ENCODE measurements at places on chromosomes 16 and 17.

DNA sequence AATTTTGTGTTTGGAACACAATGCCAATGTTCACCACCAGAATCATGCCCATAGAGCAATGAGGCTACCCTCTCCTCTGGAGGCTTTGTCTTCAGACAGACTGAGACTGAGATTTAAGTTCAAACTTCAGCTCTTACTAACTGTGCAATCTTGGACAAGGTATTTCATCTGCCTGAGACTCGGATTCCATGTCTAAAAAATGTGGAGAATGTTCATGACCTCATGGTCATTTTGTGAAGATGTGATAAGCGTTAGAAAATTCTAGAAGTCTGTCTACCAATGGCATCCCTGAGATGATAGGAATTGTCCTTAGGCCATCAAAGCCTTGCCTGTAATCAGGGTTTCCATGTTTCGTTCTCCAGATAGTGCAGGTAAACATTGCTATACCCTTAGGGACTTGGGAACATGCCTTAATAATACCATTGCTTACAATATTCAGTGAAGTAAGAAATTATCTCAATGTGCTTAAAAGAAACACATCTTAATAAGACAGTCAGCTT lies 388.2 kb upstream of the MAF start:
- DNase-seq, result no peak

- no peak for DNase-seq
These were observed 260.5 kb downstream of the CBLN1 start for GRCh38 chr16:49021136-49021535.

DNA sequence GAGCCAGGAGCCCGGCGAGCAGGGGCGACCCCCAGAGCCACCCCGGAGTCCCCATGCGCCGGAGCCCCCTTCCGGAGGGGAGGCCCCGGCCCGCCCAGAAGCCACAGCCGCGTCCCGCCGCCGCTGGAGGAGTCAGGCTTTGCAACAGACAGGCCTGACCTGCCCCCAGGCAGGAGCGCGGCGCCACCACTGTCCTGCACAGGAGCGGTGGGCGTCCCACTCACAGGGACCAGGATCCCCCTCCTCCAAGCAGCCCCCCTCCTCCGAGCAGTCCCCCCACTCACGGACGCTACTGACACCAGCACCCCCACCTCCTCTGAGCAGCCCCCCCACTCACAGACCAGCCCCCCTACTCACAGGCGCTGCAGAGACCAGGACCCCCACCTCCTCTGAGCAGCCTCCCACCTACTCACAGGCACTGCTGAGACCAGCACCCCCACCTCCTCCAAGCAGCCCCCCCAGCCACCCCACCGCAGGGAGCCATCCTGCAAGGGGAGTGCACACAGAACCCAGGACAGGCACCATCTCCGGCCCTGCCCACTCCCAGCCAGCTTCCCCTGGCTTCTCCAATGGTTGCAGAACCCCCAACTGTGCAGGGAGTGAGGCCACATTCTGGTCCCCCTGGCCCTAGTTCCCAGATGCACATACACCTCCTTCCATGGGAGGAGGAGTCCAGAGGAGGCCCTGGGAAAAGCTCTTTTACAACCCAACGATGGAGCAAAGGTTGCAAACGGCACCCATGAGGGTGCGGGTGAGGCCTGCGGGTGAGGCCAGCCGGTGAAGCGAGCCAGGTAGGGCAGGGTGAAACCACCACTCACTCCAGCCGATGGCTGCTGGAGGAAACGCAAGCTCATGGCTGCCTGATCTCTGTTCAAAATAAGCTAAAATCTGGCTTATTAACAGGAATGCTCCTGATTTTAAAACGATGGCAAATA lies 69.9 kb downstream of the ABR start:
- no peak for DNase-seq

GRCh38 chr16:87808108-87808507 lies 42.3 kb upstream of the KLHDC4 start:
- no peak for DNase-seq

DNA sequence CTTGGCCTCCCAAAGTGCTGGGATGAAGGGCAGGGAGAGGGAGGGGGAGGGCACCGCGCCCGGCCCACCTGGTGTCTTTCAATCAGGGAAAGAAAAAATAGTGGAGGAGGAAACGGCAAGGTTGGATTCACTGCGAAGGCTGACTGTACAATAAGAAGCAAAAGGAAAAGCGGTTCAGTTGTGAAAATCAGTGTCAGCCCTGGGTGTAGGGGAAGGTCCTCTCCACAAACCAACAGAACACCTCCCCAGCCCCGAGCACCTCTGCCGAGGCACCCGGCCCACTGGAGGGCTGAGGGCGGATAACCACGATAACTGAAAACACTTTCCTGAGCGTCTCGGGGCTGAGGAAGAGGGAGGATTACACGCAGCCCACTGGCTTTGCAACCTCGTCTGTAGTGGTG lies 1.4 kb upstream of the SPG7 start:
- DNase-seq, result no peak

DNA sequence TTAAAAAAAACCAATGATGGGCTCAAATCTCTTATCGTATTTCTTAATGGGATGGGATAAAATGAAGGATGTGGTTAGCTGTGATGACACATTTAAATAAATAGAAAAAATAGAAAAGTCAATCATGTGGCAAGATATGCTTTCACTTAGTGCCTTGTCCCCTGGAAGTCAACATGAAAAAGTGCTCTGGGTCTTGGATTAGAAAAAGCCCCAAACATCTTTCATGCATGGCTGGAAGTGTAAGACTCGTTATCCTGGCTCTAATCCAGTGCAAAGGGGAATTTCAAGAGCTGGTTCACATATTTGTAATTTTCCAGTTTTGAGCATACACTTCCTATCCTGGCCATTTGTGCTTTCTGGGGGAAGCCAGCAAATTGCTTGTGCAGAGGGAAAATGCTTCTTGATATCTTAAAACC lies 160.9 kb downstream of the MAP2K6 start:
- DNase-seq, result no peak

GRCh38 chr17:3835410-3836229 lies 10.4 kb downstream of the NCBP3 start:
- no peak for DNase-seq

GRCh38 chr16:47072158-47072557 lies 71.6 kb downstream of the NETO2 start:
- DNase-seq, result no peak

DNA sequence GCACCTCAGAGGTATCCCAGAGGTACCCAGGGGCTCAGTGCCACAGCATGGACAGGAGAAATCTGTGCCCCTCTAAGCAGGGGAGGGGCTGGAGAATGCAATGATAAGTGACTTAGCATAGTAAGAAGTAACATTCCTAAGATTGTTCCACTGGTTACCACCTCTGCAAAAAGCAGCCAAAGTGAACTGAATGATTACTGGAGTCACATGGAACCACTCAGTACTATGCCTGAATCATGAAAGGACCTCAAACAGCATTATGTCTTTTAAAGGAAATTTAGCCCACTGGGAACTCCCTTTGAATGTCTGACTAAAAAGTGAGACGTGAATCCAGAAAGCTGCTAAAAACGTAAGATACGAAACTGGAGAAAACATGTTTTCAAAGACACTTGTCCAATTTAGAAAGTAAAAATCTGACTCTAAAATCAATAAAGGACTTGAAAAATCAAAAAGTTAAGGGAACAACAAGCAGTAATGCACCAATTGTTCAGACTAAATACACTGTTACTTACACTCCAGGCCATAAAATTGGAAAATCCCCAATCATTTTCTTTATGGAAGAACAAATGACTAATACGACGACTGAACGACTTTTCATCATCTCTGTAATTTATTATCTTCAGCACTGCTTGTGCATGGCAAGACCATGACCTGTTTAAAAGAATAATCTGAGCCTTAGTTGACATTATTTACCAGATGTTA lies 38.6 kb downstream of the LITAFD start:
- no peak for DNase-seq

DNA sequence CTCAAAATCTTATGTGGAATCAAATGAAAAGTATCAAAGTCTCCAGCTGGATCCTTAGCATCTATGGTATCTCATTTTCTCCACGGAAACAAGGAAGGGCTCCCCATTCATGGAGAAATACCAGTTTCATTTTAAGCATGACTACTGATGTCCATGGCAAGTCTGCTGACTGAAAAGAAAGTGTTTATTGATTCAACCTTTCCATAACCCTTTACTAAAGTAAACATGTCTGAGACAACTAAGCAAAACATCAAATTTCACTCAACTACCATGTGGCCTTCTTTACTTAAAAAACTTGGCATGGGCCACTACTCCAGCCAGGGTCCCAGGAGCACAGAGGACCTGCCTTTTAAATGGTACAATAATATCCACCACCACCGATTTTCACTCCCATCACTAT lies 928.0 kb upstream of the SOX9 start:
- DNase-seq, result no peak

DNA sequence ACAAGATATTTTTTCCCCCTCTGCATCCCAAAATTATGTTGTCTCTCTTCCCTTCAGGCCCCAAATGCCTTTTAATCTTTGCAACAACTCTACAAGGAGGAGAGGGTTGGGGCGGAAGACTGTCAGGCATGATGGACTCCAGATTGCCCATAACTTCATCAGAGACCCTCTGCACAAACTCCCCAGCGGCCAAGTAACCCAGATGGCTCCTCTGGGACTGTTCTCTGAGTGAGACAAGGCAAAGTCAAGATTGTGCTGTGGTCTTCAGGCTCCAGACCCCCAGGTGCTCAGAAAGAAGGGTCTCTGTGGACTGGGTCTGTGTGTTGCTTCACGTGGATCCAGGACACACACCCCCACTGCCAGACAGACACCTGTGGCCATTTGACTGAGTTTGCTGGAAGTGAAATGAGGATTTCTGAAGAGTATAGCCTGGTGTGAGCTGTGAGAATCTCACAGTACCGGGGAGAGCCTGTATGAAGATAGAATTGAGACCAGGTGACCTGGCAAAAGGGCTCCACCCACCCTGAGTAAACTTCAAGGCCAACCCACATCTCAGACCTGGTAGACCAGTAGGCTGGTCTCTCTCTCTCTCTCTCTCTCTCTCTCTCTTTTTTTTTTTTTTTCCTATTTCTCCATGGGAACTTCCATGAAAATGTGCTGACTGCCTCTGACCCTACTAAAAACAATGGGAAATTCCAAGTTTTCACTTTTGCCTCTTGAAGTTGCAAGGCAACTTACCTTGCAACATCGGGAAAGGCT lies 354.1 kb downstream of the SOX9 start:
- no peak for DNase-seq

GRCh38 chr16:57999366-57999970 lies 1.0 kb downstream of the ZNF319 start:
- peak; percentile 4 for DNase-seq

DNA sequence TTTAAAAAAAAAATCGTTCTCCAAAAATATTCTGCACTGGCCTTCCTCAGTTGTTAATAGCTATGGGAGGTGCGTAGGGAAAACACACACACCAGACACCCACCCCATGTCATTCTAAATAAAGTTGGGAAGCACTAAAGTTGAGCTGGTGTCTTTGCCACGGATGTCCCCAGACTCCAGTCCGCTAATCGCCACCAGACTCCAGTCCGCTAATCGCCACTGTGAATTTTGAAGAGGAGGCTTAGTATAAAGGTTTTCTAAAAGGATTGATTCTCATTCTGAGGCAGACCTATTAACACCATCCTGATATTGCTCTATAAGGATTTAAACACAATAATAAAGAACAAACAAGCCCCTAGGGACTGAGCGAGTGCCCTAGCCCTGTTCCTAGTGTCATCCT lies 22.7 kb upstream of the CPSF4L start:
- no peak for DNase-seq

- no peak for DNase-seq
These were observed 10.6 kb downstream of the CCDC102A start for GRCh38 chr16:57525761-57526160.

DNA sequence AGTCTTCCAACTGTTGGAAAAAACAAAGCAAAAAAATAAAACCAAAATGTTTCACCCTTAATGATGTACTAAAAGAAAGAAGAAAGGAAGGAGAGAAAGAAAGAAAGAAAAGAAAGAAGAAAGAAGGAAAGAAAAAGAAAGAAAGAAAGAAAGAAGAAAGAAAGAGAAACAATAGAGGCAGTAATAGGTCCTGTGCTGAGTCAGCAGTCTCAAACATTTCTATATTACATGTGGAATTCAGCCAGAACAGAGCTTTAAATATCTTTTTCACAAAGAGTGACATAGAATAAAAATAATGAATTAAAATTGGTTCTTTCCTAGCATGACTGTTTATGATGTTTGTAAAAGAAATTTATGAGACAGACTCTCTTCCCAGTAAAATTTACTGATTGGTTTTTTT lies 1135.3 kb upstream of the CDH8 start:
- DNase-seq, result no peak

- DNase-seq, result no peak
These were observed 72.7 kb downstream of the TMEM132E start for GRCh38 chr17:34652021-34652555.

DNA sequence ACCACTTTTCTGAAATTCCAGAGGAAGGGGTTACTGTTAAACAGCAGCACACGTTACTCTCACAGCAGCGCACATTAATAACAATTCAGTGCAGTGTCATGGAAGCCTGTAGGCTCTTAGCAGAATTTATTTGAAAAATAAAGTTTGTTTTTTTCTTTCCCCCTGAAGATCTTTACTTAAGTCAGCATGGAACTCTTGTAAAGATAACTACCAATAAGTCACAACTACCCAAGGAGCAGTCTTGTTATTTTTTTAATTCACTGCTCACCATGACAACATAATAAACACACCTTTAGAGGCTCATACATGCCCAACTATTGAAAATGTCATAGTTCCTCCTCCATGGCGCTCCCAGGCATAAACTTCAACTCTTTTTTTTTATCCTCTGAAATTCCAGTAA lies 31.8 kb upstream of the PSMD7 start:
- DNase-seq, result no peak

DNA sequence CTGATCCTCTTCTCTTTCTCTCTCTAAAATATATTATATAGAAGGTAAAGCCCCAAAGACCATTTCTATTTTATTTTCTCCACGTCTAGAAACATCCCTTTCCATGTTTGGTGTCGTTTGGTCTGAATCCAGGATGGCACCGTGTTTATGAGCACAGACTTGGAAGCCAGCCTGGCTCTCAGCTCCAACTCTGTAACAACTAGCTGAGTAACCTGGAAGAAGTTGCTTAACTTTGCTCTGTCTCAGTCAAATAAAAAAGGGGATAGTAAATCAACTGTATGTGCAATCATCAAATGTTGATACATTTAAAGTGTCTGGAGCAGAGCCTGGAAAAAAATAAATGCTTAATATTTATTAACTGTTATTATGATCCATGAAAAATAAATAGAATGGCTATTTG lies 249.8 kb upstream of the MAF start:
- no peak for DNase-seq

DNA sequence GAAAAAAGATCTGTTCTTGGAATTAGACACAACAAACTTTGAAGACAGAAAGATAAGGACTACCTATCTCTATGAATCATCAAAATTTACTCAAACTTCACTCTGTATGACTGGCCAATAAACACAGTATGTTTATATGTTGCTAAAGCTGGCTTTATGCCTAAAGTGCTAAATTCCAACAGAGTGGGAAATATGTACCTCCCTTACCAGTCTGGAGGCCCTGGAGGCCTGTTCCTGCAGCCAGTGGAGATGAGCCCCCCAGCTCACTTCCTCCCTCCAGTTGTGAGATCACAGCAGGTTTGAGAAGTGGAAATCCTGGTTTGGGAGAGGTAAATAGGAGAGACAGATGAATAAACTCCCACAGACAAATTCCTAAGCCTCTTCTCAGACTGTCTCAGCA lies 9.0 kb downstream of the ZNF23 start:
- no peak for DNase-seq

- DNase-seq, result no peak
These were observed 149.6 kb downstream of the PITPNC1 start for GRCh38 chr17:67526700-67527099.

- no peak for DNase-seq
These were observed 116.6 kb downstream of the MRTFB start for GRCh38 chr16:14187517-14188338.

GRCh38 chr17:77640252-77640651 lies 318.3 kb upstream of the TNRC6C start:
- no peak for DNase-seq

GRCh38 chr17:19017401-19017800 lies 12.8 kb upstream of the FAM83G start:
- no peak for DNase-seq

Data from GDM1 (cell line).